ENCODE measurements at places on chromosomes 4 and X. TPM values are rescaled to one million over a fixed set of nuclear protein-coding genes. Genes with fewer than 3 reads are reported as not detected.

GRCh38 chr4:26936284-26937065, 75.8 kb downstream of the STIM2 start:
- DNase-seq: no peak

DNA sequence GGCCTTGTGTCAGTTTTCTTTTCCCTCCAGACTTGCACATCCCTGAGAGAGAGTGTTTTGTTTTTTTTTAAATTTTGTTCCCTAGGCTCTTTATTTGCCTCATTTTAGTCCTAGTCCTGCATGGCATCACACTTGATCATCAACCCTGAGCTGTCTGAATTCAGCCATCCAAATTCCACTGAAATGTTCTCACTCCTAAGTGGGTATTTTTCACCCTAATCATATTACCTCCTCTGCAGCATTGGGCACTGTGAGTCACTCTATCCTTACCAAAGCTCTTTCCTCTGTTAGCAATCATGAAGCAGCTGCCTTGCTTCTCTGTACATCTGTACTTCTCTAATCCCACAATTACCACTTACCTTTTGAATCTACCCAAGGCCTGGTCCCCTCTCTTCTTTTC, 356.6 kb upstream of the MAGEB2 start:
- no peak for DNase-seq

GRCh38 chrX:107628662-107629539, 591 bp downstream of the PRPS1 start:
- DNase-seq: no peak

DNA sequence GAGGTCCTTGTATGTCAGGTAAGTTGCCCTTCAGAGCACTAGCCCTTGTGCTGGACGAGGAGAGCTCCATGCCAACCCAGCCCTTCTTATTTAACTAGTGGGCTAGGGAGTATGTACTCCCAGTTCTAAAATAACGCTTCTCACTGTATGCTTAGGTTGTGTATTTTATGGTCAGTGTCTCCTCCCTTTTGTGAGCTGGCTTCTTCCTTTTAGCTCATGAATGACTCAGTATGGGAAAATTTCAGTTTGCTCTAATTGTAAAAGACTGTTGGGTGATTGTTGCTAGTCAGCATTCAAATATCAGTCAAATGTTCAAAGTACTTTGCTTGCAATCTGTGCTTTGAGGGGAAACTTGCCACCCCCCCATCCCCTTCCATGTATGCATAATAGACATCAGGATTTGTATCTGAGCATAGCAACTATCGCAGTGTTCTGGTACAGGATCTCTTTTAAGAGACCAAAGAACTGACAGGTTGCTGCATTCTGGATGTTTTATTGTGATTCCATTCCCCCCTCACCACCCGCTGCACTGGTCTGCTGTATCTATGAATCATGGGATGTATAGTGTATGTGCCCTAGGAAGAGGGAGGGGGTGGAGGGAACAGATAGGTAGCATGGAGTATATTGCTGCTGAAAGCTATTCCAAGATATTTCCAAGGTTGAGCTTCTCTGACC, 34.7 kb downstream of the DLG3 start:
- no peak for DNase-seq

- no peak for DNase-seq
Observed at GRCh38 chr4:136392576-136392975, 1139.7 kb downstream of the PCDH18 start.

DNA sequence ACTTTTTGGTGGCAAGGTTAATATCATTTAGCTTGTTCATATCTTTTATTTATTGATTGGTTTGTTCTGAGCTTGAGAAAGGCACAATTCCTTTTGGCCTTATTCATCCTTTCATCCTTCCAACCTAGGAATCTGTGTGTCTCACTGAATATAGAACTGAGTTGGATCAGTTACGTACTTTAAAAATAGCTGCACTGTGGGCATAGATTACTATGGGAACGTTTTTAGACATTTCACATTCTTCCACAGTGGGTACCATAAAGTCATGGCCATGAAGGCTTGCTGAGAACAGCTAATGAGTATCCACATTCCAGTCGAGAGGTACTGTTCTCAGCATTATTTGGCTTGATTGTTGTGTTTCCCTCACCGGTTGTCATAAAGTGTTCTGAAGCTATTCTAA, 217.0 kb upstream of the DKK2 start:
- no peak for DNase-seq

DAPP1 gene
- 4.9 TPM for total RNA-seq

CC2D2A gene
- 14.9 TPM for total RNA-seq

EPGN gene
- total RNA-seq: not detected

FAT4 gene
- total RNA-seq: 13.4 TPM
